A549 treated with ZK216348 at 1 μM for 4 hours (cell line): ENCODE measurements at places on chromosomes 12 and 14. TPM values are rescaled to one million over a fixed set of nuclear protein-coding genes. Genes with fewer than 3 reads are reported as not detected.

ADAM21 gene
- not detected in 5 replicates for total RNA-seq

SMIM41 gene
- not detected in 5 replicates for total RNA-seq

LRTM2 gene
- total RNA-seq: not detected in 5 replicates

POLE2 gene
- total RNA-seq: 8.8 to 15.4 TPM (median 13.7 TPM) in 5 replicates

POC1B gene
- total RNA-seq: 12.3 to 20.7 TPM (median 17.9 TPM) in 5 replicates

RHEBL1 gene
- total RNA-seq: 2.8 to 4.8 TPM (median 4.3 TPM) in 5 replicates

TBX5 gene
- total RNA-seq: not detected in 5 replicates

IL26 gene
- not detected in 5 replicates for total RNA-seq

DEGS2 gene
- 0.91 to 2.0 TPM (median 1.6 TPM) in 5 replicates for total RNA-seq

DAZAP2 gene
- 303 to 355 TPM (median 335 TPM) in 5 replicates for total RNA-seq

FAM181A gene
- total RNA-seq: not detected in 5 replicates

ENDOU gene
- total RNA-seq: 0.18 TPM in 1 of 5 replicates, not detected in the others

P2RX4 gene
- 14.6 to 18.6 TPM (median 17.3 TPM) in 5 replicates for total RNA-seq

IAPP gene
- total RNA-seq: not detected in 5 replicates

ACVR1B gene
- 12.5 to 18.8 TPM (median 15.8 TPM) in 5 replicates for total RNA-seq

PLXNC1 gene
- total RNA-seq: 0.04 to 0.18 TPM (median 0.11 TPM) in 5 replicates

CLECL1 gene
- total RNA-seq: not detected in 5 replicates
